ENCODE measurements at places on chromosomes 6 and 20. TPM values are rescaled to one million over a fixed set of nuclear protein-coding genes. Genes with fewer than 3 reads are reported as not detected.

The ENPP1 gene
- polyA plus RNA-seq = 22.5 TPM

The SLC25A27 gene
- 0.25 TPM for polyA plus RNA-seq

The LY6G6C gene
- polyA plus RNA-seq = not detected

The GNMT gene
- polyA plus RNA-seq = 0.07 TPM

The NKX2-2 gene
- polyA plus RNA-seq = not detected

The BANF2 gene
- polyA plus RNA-seq = not detected

- no peak for DNase-seq
These were observed 32.4 kb downstream of the OR2B2 start for GRCh38 chr6:27879837-27880236.

GRCh38 chr20:23313271-23313670 lies 37.3 kb upstream of the NXT1 start:
- no peak for DNase-seq

- DNase-seq = no peak
These were observed 228.9 kb upstream of the SMLR1 start for GRCh38 chr6:130598021-130598989.

GRCh38 chr20:14512839-14513238 lies 175.4 kb upstream of the FLRT3 start:
- DNase-seq = no peak

GRCh38 chr6:26327450-26328264 lies 37.3 kb upstream of the BTN3A2 start:
- DNase-seq = no peak
